ENCODE measurements at places on chromosomes 11 and 22.

DNA sequence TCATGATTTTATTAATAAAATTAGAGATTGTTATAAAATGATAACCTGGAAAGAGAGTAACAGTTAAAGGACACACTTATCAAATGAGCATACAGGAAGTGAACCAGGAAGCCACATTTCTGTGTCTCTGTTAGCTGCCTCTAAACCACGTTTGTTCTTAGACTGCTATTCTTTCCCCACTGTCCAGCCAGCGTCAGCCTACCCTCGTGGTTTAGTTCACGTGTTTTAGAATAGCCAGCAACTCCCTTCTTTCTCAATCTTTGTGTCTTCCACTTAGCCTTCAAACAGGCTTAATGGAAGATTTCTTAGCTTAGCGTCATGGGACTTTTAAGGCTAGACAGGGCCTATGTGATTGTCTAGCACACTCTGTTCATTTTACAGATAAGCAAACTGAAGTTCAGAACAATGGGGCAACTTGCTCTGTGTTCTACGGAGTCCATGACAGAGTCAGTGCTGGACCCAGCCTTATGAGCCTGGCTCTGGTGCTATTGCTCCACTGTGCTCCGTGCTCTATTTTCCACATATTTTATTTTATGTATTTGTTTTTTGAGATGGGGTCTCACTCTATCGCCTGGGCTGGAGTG lies 27.2 kb downstream of the GRAMD1B start:
- peak; percentile 10 for DNase-seq

DNA sequence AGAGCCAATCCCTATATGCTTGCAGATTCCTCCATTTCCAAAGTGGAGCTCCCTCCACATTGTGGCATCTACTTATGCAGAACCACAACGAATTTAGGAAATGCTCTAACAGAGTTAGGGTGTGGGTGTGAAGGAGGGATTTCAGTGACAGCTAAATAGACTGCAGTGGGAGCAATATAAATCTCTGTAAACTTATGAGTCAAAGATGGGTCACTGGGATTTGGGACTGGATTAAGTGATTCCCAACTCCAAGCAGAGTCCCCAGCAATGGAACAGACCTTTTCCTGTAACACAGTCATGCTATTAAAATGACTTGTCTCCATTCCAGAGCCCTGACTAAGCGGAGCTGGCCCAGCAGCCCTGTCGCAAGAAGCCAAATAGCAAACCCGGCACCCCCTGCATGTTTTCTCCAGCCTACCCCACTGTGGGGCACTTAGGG lies 36.6 kb downstream of the RPL27A start:
- no peak for DNase-seq

- DNase-seq: no peak
These were observed 28.9 kb upstream of the YAP1 start for GRCh38 chr11:102081313-102081712.

DNA sequence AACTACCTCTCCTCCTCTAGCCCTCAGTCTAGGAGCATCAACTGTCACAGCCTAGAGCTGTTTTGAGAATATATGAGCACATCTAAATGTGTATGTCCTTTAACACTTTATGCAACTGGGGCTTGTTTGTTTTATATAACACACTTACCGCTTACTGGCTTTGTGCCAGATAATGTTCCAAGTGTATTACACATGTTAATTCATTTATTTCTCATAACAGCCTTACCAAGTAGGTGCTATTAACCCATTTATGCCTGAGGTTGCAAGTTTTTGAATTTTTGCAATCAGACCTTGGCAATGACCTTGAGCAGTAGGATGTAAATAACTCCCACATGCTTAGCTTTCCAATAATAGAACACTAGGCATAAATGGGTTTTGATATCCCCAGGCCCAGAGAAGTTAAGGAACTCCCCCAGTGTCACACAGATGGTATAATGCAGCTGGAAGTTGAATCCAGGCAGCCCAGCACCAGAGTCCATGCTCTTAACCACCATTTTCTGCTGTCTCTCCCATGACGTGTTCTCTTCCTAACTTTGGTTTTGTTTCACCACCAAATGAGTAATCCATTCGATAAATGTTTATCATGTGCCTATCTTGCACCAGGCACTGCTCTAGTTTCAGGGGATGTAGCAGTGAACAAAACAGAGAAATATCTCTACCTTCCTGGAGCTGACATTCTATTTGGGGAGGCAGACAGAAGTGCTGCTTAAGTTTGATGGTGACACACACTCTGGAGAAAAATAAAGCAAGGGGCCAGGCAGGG lies 23.1 kb downstream of the PRDM11 start:
- no peak for DNase-seq

DNA sequence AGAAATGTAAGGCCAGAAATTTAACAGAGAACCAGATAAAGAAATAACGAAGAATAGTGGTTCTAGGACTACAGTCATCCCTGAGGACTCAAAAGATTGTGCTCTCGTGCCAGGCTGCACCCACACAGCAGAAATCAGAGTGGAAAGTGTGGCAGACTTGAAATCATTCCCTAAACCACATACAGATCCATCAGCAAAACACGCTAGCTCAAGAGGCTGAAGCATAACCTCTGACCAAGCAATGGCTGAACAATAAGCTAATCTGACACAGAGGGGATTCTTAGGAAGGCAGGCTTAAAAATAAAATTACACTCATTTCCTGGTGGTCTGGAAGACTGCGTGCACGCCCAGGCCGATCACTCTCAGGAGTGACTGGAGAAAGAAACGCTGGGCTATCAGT lies 19.0 kb downstream of the NCF4 start:
- no peak for DNase-seq

GRCh38 chr11:11157185-11157584 lies 195.9 kb downstream of the CSNK2A3 start:
- peak; percentile 66 for DNase-seq

- DNase-seq: no peak
These were observed 48.8 kb downstream of the MYEOV start for GRCh38 chr11:69342588-69343330.

DNA sequence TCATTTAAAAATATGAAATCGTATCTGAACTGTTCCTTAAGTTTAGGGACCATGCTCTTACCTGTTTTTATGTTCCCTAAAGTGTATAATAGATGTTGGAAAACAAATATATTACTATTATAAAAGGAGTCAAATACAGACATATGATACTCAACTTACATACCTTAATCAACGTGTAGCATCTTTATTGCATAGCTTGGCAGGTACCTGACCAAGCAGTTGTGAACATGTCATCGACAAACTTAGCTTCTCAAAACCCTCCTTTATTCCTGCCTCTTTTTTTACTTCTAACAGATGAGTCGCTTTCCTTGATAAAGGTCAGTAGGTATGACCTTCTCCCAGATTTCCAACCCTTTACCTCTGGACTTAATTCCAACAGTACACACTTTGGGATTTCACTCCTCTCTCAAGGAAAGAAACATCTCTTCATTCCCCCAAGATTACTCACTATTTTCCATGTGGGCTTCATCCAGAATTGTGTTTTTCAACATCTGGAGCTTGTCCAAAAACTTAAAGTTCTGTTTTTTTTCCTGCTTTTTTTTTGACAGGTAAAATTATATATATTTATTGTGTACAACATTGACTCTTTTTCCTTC lies 11.9 kb downstream of the HIPK3 start:
- DNase-seq: no peak

GRCh38 chr11:117816846-117817367 lies 7.6 kb downstream of the FXYD2 start:
- DNase-seq: no peak

DNA sequence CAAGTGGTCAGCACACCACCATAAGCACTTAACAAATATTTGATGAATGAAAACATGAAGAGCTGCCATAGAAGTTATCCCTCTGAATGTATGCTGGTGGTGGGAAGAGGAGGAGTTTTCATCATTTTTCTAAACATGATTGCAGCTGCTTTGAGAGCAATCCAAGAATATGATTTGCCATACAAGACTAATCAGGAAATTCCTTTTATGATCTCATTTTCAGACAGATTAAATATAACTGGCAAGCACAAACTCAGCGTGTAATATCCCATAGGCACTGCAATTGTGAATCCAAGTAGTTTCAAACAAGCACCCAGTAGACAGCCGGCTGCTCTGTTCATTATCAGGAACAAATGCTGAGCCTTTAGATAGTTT lies 505.7 kb upstream of the LUZP2 start:
- DNase-seq: no peak

- DNase-seq: peak; percentile 88
These were observed at the start of gene FBXO3 for GRCh38 chr11:33773987-33774735. FBXO3 (minus strand) TSS chr11:33774520; CDS start chr11:33774497, 23 bp downstream.

GRCh38 chr11:77530879-77531278 lies 57.0 kb upstream of the PAK1 start:
- no peak for DNase-seq

DNA sequence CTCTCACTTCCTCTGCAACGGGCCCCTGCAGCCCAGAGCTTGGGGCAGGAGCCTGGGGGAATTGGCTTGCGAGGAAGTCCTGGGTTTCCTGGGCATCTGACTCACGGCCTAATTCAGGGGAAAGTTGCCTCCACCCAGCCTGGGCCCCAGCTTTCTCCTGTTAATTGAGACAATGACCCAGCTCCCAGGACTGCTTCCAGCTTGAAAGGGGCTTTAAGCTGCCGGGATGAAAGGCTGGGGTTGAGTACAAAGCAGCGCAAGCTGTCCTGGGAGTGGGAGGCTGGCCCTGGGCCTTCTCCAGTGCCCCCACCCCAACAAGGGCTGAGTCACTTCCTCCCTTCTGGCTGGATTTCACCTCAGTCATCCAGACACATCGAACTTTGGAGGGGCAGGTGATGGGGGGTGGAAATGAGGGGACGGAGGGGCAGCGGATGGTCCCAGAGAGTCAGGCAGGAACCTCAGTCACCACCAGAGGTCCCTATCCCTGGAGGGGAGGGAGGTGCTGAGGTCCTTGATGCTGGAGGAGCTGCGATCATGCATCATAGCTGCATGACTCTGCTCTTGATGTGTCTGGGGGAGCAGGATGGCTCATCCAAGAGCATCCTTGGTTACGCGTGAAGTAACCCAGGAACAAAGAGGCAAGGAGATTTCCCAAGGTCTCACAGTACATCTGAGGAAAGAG lies 30.1 kb upstream of the OAF start:
- no peak for DNase-seq

DNA sequence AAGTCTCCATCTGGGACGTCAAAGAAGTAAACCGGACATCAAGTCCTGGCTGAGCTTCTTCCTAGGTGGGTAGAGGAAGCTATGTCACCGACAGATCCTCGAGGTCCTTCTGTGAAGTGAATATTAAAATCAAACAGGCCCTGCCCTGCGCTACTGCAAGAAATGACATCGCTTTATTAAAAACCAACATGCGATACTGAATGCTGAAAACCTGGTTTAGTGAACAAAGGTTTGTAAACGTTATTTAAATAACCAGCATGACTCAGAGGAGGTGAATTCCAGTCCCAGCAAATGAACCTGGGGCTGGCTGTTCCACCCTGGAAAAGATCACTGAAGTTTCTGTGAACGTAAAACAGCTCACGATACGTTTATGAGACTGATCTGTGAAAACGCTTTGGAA lies 645 bp downstream of the RTCB start:
- DNase-seq: peak; percentile 37

DNA sequence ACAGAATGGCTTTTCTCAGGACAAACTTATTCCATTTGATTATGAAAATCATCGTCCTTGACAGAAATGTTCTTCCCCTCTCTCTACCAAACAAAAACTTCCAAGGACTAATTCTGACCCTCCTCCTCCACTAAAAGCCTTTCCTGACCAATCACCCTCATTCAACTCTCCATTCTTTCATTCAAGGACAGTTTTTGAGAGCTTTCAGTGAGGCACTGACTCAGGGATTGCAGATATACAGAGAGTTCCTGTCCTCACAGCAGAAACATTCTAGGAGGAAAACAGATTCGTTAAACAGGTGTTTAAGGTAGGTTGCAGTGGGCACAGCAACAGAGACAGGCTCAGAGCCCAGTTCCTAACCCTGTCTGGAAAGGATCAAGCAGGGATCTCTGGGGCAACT lies 41.5 kb downstream of the OR4D9 start:
- no peak for DNase-seq

DNA sequence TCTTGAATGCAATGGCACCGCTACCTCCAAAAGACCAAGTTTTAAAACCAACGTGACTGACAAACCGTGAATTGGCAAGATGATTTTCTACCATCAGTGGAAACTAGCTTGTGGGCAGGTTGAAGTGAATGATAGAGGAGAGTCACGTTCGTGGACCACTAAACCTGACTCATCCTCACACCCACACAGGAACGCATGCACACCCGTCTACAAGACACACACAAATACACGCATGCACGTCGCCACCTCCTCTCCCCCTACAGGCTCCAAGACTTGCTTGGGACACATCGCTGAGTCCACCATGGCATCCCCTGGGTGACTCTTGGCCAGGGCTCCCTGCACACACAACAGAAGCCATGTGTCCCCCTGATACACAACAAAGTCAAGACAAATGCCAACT lies 14.4 kb downstream of the TMPRSS6 start:
- peak; percentile 31 for DNase-seq

GRCh38 chr11:19918302-19919049 lies 205.8 kb downstream of the NAV2 start:
- DNase-seq: no peak

GRCh38 chr22:22755778-22756100 lies 111.3 kb downstream of the GGTLC2 start:
- no peak for DNase-seq

DNA sequence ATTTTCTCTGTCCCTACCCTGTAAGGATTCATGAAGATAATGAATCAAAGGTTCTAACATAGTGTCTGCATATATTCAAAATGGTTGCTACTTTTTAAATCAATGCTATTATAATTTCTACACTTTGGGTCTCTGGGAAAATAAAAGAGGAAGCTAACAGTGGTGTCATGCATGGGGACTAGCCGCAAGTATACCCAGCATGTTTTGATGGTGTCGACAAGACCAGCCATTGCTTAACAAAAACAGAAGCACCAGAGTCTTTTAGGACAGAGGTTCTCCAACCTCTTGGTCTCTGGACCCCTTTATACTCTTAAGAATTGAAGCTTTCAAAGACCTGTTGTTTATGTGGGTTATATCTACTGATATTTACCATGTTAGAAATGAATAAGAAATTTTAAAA lies 37.8 kb downstream of the RNF141 start:
- no peak for DNase-seq

GRCh38 chr22:44396021-44396726 lies 83.4 kb upstream of the SHISAL1 start:
- DNase-seq: no peak

DNA sequence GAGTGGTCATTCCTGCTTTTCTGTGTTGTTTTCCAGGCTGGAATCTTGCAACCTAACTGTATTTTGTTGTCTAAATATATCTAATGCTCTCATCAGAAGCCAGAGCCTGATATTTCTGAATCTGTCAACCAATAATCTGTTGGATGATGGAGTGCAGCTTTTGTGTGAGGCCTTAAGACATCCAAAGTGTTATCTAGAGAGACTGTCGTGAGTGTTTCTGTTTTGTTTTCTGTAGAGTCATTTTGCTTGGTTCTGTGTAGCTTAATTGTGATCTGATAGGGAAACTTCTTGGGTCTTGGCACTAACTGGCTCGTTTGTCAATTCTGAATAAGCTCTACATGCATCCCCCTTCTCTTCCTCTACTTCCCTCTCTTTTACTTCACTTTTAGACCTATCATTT lies 31.2 kb upstream of the RBMXL2 start:
- DNase-seq: no peak

All from CD4-positive, alpha-beta T cell treated with Interleukin-2 at 100 ng/mL for 4 hours (primary cell).